Sciatic nerve (tissue), 2 donors: ENCODE measurements at places on chromosomes 11 and 22. TPM values are rescaled to one million over a fixed set of nuclear protein-coding genes. Genes with fewer than 3 reads are reported as not detected.

The DDIAS gene
- total RNA-seq, result 0.80 TPM

DNA sequence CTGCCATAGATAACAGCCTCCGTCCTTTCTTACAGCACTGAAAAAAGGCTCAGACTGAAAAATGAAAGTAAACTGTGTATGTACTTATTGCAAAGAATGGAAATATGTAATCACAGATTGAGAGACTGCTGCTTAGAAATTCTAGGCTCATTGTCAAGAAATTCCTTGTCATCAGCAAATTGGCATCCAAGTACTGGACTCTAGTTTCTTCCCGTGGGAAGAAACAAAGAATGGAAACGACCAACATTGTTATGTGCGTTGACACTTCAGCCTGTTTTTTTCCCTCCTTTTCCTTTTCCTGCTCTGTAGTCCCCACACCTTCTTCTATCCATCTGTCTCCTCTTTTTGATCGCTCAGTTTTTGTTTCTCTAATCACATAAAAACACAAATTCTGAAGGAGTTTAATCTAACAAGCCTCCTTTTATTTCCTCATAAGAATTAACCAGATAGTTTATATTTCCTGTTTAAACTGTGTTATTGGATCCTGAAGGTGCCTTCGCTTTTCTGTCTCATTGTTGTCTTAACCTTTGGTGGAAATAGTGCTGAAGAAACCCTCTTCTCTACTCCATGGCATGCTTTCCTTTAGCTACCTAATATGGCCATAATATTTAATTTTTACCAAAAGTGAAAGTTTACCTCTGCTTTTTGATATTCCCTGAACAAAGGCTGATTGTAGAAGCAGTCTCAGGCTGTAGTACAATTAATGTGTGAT, 20.0 kb upstream of the CASP12 start:
- no peak for DNase-seq

GRCh38 chr11:80502511-80502910, 1061.7 kb upstream of the TENM4 start:
- DNase-seq, result no peak

The CYP2R1 gene
- total RNA-seq, result 14.3 TPM

DNA sequence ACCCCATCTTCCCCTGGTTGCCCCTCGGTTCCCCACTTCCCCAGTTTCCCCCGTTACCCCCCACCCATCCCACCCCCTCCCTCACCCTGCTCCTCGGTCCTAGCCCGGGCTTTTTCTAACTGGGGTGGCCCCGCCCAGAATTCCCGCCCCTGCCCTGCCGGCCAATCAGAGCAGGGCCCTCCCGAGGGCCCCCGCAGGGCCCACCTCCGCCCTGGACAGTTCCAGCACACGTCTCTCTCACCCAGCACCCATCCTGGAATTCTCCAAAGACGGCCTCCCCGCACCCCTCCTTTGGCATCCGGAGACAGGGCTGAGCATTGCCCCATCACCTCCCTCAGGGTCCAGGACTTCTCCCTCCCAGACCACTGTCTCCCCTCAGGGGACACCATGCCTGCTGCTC, at the start of gene H19:
Gene H19 (minus strand): TSS at position 88 of the 400 bp plus-strand sequence.
- no peak for DNase-seq

The IFTAP gene
- 21.0 TPM for total RNA-seq

DNA sequence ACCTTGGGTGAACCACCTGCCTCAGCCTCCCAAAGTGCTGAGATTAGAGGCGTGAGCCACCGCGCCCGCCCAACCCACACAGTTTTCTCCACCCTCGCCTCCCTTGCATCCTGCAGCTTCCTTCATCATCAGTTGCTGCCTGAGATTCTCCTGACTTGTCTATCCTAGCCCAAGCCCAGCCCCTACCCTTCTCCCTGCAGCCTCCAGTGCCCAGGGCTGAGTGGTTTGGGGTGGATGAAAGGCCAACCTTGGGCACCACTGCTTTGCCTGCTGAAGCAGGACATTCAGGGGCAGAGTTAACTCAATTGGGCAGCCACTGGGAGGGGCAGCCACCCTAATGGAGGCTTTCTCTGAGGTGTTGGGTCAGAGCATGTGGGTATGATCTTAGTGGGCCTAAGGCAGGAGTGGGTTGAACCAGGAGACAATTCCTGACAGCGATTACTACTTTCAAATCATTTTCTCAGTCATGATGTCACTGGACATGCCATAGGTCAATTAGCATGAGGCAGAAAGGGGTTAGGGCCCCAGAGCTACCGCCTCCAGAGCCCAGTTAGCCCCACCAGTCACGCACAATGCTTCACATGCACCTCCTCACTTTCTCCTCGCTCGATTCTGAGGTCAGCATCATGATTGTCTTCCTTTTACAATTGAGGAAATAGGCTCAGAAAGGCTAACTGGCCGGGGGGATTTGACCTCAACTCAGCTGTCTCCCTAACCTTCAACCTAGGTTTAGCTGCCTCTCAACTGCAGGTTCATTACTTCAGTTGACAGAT, 1.0 kb upstream of the FKBP2 start:
- no peak for DNase-seq

- DNase-seq, result peak; percentile 89
These were observed at the start of gene PITPNM1 for GRCh38 chr11:67504950-67505581. Gene PITPNM1, minus strand, starts transcription at chr11:67505363. Its CDS starts 1,183 bp downstream, at chr11:67504180.

GRCh38 chr22:44410451-44410991, 87.5 kb downstream of the RTL6 start:
- peak; percentile 46 for DNase-seq

GRCh38 chr11:35662061-35662648, 420 bp upstream of the TRIM44 start:
- DNase-seq, result no peak

DNA sequence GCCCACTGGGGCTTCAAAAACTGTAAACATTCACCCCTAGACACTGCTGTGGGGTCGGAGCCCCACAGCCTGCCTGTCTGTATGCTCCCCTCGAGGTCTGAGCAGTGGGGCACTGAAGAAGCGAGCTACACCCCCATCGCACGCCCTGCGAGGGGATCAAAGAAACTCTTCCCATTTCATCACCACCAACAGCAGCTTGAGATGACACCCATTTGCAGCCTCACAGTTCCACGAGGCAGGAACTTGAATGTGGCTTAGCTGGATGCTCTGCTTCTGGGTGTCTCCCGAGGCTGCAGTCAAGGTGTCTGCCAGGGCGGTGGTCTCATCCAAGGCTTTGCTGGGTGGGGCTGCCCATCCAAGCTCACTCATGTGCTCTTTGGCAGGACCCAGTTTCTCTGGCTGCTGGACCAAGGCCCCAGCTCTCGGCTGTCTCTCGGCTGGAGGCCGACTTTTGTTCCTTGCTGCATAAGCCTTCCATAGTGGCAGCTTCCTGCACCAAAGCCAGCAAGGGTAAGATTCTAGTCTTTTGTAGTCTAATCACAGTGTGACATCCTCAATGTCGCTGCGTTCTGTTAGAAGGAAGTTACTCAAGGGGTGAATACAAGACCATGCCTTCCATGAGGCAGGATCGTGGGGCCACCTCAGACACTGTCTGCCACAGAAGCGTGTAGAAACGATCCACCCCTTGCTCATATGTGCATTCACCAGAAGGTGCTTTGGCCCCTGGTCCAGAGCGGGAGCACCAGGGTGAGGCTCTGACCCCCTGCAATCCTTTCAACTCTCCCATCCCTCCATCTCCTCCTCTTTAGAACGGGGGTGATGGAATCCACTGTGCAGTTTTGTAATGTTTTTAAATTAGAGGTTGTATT, 46.2 kb upstream of the SEPTIN5 start:
- DNase-seq, result no peak

GRCh38 chr11:60563553-60564235, 48.5 kb downstream of the MS4A13 start:
- DNase-seq, result no peak

GRCh38 chr22:17411213-17411612, 42.0 kb downstream of the CECR2 start:
- DNase-seq, result no peak

The CCDC15 gene
- total RNA-seq, result 2.8 TPM

The OR6T1 gene
- total RNA-seq, result not detected

DNA sequence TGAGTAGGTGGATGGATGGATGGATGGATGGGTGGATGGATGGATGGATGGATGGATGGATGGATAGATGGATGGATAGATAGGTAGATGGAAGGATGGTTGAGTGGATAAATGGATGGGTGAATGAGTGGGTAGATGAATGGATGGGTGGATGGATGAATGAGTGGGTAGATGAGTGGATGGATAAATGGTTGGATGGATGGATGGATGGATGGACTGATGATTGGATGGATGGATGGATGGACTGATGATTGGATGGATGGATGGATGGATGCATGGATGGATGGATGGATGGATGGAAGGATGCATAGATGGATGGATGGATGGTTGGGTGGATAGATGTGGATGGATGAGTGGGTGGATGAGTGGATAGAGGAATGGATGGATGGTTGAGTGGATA, 13.2 kb upstream of the SYT8 start:
- no peak for DNase-seq

The MORC2 gene
- total RNA-seq, result 29.5 TPM

The DENND5A gene
- 147 TPM for total RNA-seq

The KCNJ11 gene
- total RNA-seq, result 6.6 TPM

GRCh38 chr11:829847-830294, 2.2 kb downstream of the CRACR2B start:
- no peak for DNase-seq

DNA sequence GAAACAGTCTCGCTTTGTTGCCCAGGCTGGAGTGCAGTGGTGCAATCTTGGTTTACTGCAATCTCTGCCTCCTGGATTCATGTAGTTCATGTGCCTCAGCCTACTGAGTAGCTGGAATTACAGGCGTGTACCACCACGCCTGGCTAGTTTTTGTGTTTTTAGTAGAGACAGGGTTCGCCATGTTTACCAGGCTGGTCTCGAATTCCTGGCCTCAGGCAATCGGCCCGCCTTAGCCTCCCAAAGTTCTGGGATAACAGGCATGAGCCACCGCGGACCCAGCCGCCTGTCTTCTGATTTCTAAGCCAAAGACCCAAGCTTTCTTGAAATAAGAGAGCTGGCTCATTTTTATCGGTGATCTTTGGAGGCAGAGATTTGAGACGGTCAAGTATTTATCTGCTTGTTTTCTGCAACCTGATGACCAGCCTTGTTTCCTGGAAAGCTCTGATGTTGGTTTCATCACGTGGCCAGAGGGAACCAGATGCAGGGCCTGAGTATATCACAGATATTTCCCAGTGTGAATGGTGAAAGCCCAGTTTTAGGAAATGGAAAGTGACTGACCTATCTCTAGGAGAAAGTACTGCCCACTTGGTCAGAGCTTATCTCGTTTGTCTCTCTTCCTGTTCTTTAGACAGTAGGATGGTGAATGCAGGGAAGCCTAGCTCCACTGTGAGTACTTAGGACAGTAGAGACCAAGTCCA, 5.7 kb upstream of the SIDT2 start:
- DNase-seq, result no peak

The OR10D3 gene
- not detected for total RNA-seq

- DNase-seq, result no peak
These were observed 503.2 kb upstream of the B3GAT1 start for GRCh38 chr11:134915212-134915611.

- no peak for DNase-seq
These were observed 32.9 kb upstream of the HORMAD2 start for GRCh38 chr22:30047364-30047738.

DNA sequence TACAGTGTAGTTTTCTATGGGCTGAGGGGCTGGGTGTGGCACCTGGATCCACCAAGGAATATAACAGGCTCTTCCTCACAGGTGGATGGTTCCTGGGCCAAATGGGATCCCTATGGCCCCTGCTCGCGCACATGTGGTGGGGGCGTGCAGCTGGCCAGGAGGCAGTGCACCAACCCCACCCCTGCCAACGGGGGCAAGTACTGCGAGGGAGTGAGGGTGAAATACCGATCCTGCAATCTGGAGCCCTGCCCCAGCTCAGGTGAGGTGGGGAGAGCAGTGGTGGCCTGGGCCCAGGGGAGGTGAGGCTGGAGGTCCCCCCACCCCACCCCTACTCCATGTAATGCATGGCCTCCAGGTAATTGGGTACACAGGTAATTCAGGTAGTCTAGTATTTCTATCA, 20.7 kb downstream of the ADAMTS15 start:
- DNase-seq, result no peak

The TAGLN gene
- total RNA-seq, result 1,988 TPM

The RPS6KA4 gene
- 23.8 TPM for total RNA-seq

DNA sequence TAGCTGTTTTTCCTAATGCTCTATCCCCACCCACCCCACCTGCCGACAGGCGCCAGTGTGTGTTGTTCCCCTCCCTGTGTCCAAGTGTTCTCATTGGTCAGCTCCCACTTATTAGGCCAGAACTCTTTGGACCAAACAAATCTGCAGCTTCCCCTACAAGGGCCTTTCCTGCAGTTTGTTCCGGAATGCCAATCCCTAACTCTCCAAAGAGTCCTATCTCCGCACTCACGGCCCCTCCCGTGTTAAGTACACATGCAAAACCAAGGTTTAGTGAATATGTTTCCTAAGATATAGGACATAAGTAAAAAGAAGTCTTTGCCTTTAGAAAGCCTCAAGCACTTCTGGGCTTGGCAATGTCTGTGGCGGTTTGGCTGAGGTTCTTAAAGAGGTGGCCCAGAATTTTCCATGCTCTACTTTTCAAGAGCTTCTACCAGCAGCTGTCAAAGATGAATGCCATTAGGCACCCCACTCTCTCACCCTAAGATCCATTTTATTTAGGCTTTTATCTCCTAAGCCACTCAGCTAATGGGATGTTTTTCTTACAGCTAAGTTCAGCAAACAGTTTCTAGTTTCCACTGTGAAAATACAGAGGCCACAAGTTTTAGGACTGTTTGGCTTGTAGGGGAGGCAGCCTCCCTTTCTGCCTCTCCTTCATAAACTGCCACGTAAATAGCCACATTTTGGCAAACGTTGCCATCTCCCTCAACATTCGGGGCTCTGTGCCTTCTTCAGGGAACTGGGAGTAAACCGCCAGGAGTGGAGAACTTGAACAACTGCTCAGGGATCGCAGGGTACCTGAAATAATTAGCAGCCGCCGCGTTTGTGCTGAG, 1.6 kb downstream of the CD59 start:
- peak; percentile 61 for DNase-seq

The ROBO3 gene
- 36.6 TPM for total RNA-seq

DNA sequence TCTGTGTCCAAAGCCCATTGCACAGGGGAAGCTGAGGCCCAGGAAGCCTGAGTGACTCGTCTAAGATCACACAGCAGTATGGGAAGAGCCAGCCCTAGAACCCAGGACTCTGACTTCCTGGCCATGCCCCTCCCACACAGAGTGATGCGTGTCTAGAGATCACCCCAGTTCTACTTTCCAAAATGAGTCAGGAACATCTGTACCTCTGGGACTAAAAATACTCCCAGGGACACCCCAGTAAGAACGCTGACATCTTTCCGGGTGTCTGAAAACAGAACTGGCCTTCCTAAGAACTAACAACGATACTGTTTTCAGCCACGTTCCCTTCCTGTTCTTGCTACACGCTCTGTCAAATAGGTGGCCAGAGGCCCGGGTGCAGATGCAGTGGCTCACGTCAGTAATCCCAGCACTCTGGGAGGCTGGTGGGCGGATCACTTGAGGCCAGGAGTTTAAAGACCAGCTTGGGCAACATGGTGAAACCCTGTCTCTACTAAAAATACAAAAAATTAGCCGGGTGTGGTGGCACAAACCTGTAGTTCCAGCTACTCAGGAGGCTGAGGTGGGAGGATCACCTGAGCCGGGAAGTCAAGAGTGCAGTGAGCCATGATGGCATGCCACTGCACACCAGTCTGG, 21.7 kb upstream of the PDGFB start:
- DNase-seq, result no peak

- DNase-seq, result no peak
These were observed 163.6 kb downstream of the ST3GAL4 start for GRCh38 chr11:126518972-126519690.

GRCh38 chr22:23270798-23271596, 90.7 kb downstream of the BCR start:
- DNase-seq, result no peak

The AMOTL1 gene
- 75.6 TPM for total RNA-seq
